ENCODE measurements at places on chromosomes 16 and 17.

DNA sequence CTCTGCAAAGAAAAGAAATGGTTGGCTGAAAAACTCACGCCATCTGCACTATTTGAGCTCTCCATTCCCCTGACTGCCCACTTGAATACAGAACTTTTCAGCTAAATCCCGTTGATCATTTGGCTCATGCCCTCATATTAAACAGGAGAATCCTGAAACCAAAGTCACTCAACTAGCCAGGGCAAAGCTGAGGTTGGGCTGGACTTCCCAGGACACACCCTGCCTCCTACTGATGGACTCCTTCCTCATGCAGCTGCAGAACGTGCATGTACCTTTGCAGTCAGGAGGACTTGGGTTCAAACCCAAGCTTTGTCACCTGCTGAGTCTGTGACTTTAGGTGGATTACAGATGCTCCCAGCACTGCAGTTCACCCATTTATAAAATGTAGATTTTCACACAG is 7.7 kb downstream of the ASIC2 start:
- DNase-seq, result no peak

GRCh38 chr16:71972356-71972755 is 27.8 kb downstream of the PKD1L3 start:
- no peak for DNase-seq

DNA sequence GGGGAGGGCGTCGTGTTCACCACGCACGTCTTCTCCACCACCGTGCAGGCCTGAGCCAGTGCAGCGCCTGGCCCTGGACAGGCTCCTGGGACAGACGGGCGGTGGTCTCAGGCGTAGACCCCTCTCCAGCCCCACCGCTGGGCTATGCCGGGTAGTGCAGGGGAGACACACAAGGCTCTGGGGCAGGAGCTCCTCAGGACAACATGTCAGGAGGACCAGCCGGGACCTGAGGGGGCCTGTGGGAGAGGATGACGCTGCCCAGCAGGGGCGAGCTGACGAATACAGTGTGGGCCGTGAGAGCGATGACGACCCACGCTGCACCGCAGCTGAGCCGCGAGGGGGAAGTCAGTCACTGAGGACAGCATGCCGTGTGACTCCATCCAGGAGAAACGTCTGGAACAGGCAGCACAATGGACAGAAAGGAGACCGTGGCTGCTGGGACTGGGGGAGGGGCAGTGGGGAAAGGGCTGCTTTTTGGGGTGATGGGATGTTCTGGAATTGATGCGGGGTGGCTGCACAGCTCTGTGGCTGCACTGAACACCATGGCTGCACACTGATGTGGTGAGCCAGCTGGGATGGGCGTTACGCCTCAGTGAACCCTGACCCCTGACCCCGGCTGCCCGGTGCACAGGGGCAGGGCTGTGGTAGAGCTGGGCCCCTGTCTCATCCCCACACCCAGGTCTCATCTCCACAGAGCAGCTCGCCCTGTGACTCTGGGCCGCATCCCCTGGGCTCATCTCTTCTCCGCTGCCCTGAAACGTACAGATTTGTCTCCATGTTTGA is 20.2 kb downstream of the DNASE1 start:
- DNase-seq, result no peak

DNA sequence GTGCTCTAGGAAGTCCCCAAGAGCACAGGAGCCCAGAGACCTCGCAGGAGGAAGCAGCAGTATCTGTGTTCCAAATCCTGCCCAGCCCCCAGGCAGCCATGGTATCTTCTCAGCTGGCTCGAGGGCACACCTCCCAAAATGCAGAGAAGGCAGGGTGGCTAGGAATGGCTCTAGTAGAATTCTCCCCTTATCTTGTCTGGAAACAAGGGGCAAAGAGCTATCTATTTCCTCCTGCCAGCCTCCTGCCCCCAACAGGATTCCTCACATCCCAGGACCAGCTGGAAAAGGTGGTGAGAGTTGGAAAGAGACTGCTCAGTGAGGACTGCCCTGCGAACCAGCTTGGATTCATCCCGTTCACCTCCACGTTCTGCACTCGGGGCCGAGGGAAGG is 8.6 kb upstream of the TSPOAP1 start:
- no peak for DNase-seq

- DNase-seq, result no peak
Measured at GRCh38 chr16:48231727-48232492, 12.2 kb upstream of the LONP2 start.

DNA sequence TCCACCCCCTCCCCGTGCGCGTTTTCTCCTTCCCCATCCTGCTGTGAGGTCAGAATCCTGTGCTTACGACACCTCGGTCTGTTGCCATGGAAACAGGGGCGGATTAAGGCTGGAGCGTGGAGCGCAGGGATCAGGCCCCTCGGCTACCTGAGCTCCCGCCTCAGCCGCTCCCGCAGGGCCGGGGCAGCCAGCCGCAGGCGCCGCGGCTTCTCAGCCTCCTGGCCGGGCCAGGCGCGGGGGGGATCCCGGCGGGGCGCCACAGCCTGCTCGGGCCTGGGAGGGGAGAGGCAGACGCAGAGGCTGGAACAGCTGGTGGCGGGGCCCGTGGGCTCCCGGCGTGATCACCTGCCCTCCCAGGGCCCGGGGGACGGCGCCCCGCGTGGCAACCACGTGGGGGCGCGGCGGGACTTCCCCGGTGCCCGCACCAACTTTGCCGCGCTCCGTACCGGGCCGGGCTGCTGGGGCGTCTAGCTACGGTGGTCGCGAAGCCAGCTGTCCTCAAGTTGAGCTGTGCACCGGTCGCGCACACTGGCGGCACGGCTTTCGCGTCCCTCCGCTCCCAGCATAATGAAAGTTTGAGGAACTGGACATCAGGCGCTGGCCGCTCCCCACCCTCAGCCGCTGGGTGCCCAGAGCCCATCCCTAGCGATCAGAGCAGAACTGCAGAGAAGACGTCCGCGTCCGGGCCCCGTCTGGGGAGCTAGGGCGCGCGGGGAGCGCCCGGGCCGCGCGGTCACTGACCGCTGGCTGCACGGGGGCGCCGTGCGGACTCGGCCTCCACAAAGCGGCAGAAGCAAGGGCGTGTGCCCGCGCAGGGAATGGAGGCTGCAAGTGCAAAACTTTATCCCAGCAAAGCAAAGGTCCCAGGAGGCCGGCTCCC is 1.2 kb downstream of the RTN4RL1 start:
- no peak for DNase-seq

DNA sequence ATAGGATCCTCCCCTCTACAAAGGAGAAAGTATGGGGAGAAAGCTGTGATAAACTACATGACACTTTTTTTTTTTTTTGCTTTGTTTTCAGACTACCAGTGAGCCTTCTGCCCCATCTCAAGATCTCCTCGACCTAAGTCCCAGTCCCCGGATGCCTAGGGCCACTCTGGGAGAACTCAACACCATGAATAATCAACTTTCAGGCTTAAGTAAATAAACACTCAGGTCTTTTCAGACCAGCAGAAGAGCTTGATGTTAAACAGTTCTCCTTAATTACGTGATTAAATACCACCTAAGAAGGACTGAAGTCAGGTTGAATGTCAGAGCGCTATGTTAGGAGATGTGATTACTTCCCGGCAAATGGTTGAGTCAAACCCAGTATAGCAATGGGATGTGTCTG is 31.4 kb downstream of the COX11 start:
- DNase-seq, result no peak

DNA sequence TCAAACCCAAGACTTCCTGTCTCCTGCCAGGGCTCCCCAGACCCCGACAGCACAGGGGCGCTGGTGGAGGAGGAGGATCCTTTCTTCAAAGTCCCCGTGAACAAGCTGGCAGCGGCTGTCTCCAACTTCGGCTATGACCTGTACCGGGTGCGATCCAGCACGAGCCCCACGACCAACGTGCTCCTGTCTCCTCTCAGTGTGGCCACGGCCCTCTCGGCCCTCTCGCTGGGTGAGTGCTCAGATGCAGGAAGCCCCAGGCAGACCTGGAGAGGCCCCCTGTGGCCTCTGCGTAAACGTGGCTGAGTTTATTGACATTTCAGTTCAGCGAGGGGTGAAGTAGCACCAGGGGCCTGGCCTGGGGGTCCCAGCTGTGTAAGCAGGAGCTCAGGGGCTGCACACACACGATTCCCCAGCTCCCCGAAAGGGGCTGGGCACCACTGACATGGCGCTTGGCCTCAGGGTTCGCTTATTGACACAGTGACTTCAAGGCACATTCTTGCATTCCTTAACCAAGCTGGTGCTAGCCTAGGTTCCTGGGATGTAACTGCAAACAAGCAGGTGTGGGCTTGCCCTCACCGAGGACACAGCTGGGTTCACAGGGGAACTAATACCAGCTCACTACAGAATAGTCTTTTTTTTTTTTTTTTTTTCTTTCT is 8.1 kb downstream of the SERPINF1 start:
- DNase-seq, result no peak

DNA sequence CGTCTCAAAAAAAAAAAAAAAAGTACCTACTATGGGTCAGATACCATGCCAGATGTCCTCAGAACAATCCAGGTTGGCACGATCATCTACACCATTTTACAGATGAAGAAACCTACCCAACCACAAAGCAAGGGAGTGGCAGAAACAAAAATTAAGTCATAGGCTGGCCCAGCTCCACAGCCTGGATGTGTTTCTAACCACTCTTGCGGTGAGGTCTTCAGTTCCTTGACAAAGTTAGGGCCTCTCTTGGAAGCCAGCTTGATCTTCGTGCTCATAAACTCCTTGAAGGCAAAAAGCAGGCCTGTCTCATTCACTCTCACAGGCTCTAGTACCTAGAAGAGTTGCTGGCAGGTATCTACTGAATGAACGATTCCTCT is 6.2 kb downstream of the GGA2 start:
- no peak for DNase-seq

GRCh38 chr17:58415371-58416055 is 1.8 kb downstream of the RNF43 start:
- no peak for DNase-seq

GRCh38 chr16:21268236-21268635 is 9.9 kb downstream of the CRYM start:
- DNase-seq, result no peak

DNA sequence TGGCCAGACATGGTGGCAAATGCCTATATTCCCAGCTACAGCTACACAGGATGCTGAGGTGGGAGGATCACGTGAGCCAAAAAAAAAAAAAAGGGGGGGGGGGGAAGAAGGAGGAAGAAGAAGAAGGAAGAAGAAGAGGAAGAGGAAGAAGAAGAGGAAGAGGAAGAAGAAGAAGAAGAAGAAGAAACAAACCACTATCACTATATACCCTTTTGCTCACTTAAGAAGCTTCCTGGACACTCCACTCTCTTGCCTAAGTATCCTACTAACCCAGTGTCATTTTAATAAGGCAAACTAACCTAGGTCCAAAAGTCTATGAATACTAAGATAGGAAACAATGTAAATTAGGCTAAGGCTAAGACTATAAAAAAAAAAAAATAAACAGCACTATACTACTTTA is 54.8 kb downstream of the GPATCH8 start:
- no peak for DNase-seq
